GM12865 (cell line): ENCODE measurements at places on chromosomes 11 and 22.

GRCh38 chr11:116720895-116721294, 51.9 kb downstream of the BUD13 start:
- no peak for DNase-seq

DNA sequence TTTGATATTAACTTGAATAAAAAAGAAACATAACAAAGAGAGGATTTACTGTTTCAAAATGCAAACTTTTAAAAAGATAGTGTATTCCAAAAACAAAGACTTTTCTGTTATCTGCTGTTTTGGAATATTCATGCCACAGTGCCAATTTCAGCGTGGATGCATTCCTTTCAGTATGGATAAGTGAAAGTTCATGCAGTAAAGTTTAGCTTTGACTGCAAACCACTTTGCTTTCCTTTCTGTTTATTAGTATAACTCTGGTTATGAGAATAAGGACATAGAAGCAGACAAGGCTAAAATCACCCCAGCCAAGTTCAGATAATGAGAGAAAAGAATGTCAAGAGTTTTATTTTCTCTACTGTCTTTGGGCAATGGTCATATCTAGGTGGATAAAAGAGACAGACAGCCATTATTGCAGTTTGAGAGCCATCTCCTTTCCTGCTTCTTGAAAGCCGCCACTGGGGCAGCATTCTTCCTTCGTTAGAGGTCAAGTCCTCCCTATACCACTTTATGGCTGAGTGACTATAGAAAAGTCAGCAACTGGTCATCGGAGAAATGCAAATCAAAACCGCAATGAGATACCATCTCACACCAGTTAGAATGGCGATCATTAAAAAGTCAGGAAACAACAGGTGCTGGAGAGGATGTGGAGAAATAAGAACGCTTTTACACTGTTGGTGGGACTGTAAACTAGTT, 82.4 kb upstream of the BLID start:
- DNase-seq: no peak

DNA sequence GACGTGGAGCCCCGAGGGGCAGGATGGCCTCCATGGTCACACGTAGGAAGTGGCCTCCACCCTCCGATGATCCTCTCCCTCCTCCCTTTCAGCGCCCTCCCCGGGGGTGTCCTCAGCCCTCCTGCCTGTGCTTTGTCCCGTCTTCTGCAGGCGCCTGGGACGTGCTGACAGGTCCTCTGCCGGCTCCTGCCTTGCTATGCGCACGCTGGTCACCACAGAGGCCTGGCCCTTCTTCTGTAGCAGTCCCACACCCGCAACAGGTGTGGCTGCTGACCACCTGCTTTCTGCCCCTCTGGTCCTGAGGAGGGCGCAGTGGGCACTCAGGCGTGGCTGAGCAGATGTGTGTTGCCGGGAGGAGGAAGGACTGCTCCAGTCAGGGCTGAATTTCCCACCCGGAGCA, 27.7 kb upstream of the PPP6R3 start:
- no peak for DNase-seq

DNA sequence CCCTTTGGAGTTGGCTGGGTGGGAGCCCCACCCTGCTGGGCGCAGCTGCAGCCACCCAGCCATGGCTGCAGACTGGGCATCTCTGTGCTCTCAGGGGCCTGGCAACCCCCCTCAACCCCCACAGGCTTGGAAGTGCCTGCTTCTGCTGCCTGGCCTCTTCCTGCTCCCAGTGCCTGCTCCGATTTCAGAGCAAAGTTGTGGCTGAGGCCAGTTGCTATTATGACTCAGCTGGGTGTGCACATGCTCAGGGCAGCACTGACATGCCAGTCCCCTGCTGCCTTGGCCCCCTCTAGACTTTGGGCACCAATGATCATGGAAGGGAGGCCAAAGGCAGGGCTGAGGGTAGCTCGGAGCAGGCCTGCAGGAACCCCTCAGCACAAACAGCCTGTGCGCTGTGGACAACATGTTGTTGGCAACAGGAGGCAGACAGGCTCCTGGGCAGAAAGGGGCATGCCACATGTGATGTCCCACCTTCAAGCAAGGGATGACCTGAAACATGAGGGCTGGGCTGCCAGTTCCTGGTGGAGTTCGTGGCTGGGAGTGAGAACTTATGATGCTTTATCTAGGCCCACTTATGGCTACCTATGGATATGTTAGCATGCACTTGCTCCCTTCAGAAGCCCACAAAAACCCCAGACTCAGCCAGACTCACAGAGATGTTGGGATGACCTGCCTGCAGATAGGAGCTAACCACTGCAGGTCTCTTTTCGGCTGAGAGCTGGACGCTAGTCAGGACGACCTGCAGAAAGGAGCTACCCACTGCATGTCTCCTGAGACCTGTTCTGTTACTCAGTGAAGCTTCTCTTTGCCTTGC, 96.4 kb upstream of the AMOTL1 start:
- DNase-seq: no peak

DNA sequence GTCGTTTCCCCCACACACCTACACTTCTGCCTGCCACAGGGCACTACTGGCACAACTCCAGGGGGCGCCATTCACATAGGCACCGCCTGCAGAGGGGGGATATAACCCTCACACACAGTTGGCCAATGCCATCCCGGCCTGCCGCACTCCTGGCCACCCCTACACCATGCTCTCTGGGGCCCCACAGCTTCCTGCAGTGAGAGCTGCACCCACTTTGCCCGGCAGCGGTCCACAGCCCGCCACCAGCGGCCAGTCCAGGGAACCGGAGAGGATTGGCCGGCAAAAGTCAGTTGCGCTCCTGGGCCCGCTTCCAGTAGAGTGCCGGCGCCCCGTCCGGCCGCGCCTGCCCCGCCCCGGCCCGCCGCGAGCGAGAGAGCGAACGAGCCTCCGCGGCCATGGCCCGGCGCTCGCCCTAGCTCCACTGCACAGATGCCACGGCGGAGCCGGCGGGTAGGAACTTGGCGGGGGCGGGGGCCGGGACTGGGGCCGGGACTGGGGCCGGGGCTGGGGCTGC, 25.6 kb upstream of the SUSD2 start:
- peak; percentile 76 for DNase-seq
